ENCODE measurements at places on chromosomes 6 and 20.

DNA sequence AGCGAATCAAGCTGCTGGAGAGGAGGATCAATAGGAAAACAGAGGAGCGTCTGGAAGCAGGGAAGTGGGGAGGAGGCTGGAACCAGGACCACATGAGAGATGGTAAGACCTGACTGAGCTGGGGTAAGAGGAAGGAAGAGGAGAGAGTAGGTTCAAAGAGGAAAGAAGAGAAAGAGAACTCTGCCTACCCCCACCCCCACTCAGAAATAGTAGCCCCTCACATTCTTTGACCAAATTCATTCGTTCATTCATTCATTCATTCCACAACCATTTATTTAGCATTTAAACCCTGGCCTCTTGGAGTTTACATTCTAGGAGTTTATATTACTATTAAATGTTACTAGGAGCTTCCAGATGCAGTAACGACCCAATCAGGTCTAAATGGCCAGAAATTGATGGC, 15.8 kb upstream of the HCK start:
- DNase-seq: no peak

GRCh38 chr20:41553142-41553879, 64.9 kb downstream of the CHD6 start:
- no peak for DNase-seq

- DNase-seq: no peak
Observed at GRCh38 chr6:71411882-71412281, 123.3 kb downstream of the OGFRL1 start.

GRCh38 chr20:36655004-36655403, 9.0 kb upstream of the SLA2 start:
- no peak for DNase-seq

GRCh38 chr6:13278991-13279390, 49.3 kb downstream of the TBC1D7 start:
- no peak for DNase-seq

DNA sequence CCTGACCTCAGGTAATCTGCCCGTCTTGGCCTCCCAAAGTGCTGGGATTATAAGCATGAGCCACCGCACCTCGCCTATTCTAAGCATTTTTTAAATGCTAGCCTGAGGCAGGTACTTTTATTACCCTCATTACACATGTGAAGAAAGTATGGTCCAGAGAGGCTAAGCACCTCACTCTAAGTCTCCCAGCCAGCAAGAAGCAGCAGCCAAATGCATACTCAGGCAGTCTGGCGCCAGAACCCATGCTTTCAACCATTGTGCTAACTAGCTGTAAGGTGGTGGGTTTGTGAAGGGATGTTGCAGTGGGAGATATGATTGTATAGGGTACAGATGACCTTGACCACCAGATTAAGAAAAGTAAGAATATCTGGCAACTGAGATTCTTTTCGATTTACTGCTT, 26.1 kb upstream of the RIPOR2 start:
- DNase-seq: no peak

- no peak for DNase-seq
Observed at GRCh38 chr6:164078532-164079274, 664.2 kb downstream of the QKI start.

Data from brain microvascular endothelial cell (primary cell).